ENCODE measurements at places on chromosomes 3 and 15. TPM values are rescaled to one million over a fixed set of nuclear protein-coding genes. Genes with fewer than 3 reads are reported as not detected.

The GREM1 gene
- total RNA-seq = not detected

The ASB14 gene
- 0.20 TPM for total RNA-seq

The RTP1 gene
- not detected for total RNA-seq

The CSPG4 gene
- total RNA-seq = 16.9 TPM

DNA sequence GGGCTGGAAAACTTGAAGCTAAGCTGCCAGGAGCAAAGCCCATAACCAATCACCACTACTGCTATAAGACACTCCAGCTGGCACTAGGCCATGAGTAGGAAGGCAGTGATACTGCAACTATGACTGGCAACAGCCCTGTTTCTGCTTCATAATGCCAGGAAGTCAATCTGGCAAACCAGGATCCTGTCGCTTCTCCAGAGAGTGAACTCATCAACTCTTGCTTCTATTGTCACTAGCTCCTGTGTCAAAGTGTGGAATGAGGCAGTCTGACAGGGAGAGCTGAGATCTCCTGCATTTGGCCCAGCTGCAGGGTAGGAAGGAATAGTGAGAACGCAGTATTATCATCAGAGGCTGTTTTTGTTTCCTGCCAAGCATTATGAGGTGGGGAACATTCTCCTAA lies 105.3 kb downstream of the CTNNB1 start:
- peak; percentile 26 for DNase-seq

- no peak for DNase-seq
These were observed 126.1 kb downstream of the PLD1 start for GRCh38 chr3:171684221-171684620.

DNA sequence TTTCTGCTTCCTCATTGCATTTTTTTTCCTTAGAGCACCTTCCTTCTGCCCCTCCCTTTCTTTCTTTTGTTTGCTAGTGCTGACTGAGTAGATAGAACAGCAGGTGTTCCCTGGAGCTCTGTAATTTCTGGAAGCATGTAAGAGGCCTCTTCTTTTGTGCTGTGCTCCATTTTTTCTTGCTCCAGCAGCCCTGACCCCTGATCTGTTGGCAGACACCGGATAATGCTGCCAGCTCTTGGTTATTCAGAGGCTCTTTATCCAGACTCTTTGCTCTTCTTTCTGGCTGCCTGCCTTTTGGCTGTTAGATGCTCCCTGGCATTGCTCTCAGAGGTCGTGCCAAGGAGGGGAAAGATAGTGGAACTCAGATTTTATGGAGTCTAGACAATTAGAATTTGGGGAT lies 104.4 kb upstream of the RBMS3 start:
- DNase-seq = no peak

DNA sequence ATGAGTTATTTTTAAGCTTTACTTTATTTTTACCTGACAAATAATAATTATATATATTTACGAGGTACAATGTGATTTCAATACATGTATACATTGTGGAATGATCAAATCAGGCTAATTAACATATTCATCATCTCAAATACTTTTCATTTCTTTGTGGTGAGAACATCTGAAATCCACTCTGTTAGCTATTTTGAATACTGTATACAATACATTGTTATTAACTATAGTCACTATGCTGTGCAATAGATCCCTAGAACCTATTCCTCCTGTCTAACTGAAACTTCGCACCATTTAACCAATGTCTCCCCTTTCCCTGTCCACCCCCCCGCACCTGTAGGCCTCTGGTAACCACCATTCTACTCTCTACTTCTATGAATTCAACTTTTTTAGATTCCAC lies 7.9 kb upstream of the SPPL2A start:
- DNase-seq = no peak

DNA sequence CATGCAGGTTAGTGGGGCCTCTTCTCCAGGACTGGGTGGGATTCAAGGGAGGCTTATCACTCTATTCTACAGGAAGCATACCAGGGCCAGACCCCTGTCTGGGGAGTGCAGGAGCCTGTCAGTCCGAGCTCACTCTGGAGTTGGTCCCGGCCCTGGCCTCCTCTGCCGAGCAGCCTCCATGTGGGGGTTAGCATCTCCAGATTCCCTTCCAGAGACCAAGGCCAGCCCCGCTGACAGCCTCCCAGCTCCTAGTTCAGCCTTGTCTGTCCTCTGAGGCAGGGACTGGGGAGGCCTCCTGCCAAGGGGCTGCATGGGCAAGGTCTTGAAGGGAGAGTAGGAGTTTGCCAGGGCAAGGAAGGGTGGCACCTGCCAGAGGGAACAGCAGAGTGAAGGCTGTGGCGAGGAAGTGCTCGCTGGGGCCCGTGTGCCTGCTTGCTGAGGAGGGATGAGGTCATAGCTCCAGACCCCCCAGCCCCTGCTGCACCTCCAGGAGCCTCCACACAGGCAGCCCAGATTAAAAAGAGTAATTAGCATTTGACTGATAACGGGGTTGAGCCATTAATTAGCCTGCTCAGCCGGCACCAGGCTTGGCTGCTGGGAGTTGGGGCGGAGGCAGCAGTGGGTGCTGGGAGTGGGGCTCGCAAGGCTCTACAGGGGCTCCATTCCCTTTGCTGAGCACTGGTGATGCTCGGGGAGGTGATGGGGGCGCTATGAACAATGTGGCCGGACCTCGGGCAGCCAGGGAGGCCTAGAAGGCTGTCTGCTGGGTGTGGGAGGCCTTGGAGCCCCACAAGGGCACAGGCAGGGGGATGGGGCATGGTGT lies 54.3 kb downstream of the DNAJB8 start:
- DNase-seq = no peak

- DNase-seq = no peak
These were observed 28.6 kb upstream of the ANKDD1A start for GRCh38 chr15:64883100-64883581.

Measured in HT1080 (cell line).